Fibroblast of mammary gland (primary cell): ENCODE measurements at places on chromosomes 4 and X.

DNA sequence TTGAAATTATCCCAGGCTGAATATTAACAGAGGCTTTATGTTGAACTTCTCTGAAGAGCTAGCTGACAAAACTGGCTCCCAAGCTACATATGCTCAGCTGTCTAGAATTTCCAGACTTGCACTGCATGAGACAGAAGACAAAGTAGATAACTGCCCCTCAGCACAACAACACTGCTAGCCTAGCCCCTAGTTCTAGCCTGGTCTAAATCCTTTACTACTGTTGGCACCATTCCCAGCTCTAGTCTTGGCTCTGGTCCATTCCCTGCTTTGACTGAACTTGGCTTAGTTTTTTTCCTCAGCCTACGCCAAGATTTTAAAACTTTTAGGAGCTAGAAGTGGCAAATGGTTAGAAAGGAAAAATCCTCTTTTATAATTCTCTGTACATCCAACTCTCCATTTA lies 7.6 kb upstream of the OPHN1 start:
- peak; percentile 70 for DNase-seq

DNA sequence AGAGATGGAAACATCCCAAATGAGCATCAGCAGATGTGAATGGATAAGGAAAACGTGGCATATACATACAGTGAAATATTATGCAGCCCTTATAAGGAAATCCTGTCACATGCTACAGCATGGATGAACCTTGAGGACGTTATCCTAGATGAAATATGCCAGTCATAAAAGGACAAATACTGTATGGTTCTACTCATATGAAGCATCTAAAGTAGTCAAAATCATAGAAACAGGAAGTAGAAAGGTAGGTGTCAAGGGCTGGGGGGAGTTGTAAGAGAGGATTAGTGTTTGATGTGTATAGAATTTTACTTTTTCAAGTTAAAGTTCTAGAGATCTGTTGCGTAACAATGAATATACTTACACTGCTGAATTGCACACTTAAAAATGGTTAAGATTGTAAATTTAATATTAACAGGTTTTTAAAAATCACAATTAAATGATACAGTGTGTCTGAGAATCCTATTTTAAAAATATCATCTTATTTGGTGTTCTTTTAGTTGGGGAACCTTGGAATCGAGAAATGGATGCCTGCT lies 58.5 kb downstream of the KDM6A start:
- DNase-seq, result no peak

- DNase-seq, result no peak
Observed at GRCh38 chr4:148071009-148071408, 339.1 kb downstream of the ARHGAP10 start.

- peak; percentile 19 for DNase-seq
Observed at GRCh38 chr4:146435962-146436361, 85.8 kb downstream of the SLC10A7 start.

DNA sequence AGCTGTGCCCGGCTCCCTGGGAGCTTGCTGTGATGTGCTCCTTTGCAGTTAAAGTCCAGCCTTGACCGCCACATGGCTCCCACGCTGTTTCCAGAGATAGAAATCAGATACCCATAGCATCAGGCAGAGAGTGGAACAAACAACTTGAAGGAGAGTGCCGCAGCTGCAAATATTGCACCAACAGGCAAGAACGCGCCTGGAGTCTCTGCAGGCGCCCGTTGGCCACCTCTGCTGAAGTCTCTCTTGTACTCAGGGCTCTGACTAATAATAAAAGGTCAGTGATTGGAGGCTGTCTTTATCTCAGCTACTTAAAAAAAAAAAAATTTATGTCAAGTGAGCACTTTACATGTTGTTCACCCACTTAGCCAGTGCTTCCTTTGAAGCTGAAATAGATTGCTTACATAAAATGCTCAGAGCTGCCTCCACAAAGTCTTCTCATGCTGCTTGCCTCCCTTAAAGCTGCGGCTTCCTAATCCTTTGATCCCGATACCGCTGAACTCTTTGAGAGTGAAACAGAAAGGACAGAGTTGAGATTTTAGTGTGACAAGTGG lies 30.9 kb upstream of the TENM3 start:
- DNase-seq, result peak; percentile 69

GRCh38 chr4:39446483-39446841 lies 12.3 kb downstream of the RPL9 start:
- no peak for DNase-seq

DNA sequence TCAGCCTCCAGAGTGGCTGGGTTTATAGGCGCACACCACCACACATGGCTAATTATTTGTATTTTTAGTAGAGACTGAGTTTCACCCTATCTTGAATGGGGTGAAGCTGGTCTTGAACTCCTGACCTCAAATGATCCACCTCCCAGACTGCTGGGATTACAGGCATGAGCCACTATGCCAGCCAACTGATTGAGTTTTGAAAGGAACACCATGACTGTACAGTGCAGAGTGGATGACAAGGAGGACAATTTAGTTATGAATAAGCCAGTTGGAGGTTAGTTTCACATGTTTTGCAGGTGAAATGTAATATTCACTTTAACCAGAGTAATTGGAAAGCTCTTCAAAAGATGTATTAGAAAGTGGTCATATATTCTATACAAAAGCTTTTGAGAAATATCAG lies 60.8 kb downstream of the PCDH18 start:
- DNase-seq, result peak; percentile 51

DNA sequence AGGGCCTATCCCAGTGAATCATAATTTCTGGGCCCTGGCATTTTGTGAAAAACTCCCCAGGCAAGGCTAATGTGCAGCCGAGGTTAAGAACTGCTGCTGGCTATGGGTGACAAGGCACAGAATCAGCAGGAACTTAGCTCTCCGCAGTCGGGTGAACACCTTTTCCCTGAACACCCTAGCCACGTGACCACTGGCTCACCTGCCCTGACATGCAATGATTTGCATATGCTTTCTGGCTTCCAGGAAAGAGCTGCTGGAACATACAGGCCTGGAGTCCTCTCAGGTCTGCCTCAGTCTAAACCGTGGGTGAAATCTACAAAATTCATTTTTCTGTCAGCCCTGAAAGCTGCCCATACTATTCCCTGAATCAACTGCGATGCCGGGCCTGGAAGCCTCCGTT lies 56.6 kb downstream of the ZNF827 start:
- DNase-seq, result no peak

- DNase-seq, result peak; percentile 94
Observed at GRCh38 chr4:168509786-168510185, 12.9 kb downstream of the PALLD start.
